ENCODE measurements at places on chromosomes 13 and 19.

DNA sequence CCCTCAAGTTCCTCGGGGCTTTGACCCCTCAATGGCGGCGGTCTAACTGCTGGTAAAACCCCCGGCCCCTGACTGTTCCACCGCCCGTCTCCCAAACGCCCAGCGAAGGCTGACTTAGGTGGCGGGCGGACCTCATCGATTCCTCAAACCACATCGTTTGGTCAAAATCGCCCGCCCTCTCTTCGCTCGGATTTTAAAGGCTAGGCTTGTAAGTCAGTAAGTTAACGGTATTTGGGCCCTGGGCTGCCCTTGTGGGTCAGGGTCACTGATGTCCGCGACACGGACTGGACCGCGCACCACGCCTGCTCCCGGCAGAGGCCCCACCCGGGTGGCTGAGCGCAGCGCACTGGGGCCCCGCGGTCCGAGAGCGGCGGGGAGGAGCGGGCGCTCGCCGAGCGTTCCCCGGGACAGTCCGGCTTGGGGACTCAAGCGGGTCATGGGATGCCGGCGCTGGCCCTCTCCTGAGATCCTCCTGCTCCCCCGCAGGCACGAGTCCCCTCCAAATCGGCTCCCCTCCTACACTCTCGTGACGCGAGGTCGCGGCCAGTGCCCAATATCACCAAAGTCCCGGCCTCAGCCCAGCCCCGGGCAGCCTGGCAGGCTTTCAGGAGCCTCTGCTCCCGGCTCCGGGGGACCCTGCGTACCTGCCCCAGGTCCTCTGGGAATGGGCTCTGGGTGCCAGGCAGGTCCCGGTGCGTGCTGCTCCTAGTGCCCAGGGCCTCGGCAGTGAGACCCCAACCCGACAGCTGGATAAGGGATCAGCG, 1.0 kb downstream of the FLT1 start:
- no peak for DNase-seq

DNA sequence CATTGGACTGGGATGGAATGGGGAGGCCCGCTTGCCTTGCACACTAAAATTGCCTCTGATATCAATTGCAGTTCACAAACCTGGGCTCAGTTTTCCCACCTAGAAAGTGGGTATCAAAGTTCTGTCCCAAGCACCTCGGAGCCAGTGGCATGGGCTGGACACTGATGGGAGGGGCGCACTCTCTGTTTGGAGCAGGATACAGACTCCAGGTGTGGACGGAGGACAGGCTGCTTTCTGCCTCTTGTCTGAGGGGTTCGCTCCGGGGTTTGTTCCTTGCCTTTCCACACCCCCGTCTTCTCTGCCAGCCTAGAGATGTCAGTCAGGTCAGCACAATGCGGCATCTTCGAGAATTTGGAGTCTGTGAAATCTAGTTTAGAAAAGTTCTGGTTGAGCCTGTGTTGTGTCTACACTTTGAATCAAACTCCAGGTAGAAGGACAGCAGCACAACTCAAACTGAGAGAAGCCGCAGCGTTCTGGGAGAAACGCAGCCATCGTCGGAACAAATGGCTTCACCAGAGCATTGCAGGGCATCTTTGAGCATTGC, 141.9 kb downstream of the TEX29 start:
- no peak for DNase-seq

GRCh38 chr13:58955546-58956385, 1208.0 kb downstream of the DIAPH3 start:
- DNase-seq, result no peak

DNA sequence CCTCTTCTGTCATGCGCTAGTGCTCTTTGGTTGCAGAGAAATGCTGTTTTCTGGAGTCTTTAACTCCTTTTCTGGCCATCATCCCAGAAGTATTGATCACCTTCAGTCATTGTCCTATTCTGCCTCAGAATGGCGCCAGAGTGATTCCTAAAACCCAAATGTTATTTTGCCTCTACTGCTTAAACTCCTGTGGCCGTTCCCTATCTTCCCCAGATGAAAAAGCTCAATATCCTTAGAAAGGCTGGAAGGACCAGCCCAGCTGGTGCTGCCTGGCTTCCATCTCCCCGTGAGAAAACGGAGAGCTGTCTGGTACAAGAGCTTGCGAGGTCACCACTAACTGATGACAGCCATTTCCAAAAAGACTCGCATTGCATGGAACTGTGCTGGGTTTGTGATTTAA, 179.1 kb downstream of the RBM26 start:
- DNase-seq, result no peak

DNA sequence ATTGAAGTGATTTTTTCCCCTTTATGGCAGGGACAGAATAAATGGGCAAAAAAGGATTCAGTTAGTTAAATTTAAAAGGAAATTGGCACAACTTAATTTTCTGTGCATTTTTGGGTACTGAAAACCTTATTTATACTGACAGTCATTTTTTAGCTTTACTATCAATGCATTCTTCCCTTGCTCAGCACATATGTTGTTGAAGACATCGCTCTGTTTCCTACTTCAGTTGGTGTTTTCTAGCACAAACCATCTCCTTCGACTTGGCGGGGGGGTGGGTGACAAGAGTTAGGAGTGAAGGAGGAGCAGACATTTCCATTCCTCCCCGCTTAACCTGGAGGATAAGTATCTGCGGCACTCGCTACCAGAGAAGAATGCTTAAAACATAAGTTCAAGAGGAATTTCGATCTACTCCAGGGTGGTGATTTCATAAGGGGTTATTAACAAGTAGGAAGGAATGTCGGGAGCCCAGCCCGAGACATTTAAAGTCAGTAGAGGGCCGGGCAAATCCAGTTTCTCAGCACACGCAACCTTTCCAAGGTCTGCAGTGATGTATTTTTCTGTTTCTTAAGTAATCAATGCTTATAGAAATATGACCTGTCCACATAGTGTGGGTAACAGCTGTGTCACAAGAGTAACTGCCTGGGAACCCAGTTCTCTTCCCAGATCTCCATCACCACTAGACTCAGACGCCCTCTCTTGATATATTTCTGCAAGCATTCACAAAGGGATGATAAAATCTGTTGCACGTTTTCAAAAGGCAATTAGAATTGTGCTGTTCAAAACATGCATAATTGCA, 525.8 kb downstream of the MYO16 start:
- no peak for DNase-seq

DNA sequence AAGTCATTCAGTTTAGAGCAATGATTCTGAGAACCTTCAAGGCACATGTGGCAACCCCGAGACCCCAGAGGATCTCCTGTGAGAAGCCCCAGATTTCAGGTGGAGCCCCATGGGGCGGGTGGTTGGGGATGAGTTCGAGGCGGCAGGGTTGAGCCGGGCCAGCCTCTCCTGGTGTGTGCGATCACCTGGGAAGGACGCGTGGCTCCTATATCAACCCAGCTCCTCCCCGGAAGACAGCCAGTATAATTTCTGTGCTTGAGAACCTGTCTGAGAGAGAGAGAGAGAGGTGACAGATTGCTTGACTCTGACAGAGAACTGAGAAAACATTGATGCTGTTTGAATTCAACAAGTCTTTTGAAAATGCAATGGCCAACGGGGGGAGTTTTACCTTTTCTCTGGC, 89.0 kb downstream of the TEX29 start:
- no peak for DNase-seq

DNA sequence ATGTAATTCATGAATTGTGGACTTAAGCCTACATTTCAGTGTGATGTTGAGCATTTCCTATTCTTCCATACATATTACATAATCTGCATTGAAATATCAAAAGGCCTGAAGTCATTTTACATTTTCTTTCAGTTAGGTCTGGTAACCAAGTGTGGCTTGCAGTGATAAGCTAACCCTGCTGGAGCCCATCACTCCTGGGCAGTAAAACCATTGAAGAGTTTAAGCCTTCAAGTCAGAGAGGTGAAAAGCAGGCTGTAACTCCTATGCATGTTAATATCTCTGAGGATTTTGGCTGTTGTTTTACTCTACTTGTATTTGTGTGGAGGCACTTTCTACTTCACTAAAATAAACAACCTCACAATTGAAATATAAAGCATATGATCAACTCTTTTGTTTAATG, 248.8 kb downstream of the SLITRK5 start:
- DNase-seq, result no peak

DNA sequence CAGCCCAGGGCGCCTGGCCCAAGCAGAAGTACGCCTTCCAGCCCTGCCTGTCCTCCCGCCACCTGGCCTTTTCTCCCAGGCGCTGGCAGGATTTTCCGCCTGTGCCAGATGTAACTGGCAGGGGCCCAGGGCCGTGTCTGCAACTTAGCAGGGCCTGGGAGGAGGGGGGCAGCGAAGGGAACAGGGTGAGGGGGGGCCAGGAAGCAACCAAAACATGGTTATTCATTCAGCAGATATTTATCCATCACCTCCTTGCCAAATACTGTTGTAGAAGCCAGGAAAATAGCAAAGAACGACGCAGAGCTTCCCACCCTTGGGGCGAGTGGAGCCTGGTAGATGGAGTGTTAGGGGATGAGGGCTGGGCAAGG, 5.6 kb downstream of the TLE6 start:
- DNase-seq, result no peak

DNA sequence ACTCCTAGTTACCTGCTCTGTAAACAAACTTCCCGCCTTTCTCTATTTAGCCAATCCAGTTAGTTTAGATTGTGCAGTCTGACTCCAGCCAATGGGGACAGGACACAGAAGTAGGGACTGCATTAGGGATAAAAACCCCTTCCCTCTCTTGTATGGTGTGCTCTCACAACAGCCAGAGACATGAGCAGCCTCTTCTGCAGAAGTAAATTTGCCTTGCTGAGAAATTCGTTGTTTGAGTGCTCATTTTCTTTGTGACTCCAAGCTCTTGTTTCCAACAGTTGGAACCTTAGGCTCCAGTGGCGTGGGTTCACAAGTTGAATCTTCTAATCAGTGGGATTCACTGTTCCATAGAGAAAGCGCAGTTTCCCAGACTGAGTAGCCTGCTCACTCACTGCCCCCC, 66.1 kb downstream of the ZNF93 start:
- DNase-seq, result no peak

DNA sequence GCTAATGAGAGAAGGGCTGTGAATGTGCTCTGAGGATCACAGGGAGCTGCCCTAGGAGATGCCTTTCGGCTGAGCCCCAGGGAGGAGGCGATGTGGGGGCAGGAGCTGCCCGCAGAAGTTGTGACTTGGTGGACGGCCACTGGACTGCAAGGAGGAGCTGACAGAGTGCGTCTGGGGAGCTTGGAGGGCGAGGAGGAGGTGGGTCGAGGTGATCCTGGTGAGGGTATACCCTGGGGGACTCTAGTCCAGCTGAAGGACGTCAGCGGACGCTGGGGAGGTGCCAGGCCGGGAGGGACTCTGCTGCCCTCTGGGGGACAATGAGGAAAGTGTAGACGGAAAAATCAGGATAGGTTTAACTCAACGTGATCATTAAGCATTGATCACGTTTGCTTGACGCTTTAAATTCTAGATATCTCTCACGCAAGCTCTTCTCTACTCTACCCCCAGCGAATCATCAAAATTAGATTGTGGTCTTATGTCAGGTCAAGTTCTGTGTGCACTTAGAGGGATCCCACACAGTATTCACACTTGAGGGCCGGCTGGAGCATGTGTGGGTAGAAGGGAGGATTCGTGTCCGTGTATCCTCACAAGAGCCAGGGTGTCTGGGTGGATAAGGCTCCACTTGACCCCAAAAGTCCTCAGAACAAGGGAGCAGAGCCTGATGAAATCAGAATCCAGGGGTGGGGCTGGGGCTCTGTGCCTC, 3.3 kb upstream of the CEACAM7 start:
- no peak for DNase-seq

- peak; percentile 24 for DNase-seq
Measured at GRCh38 chr19:18865973-18866799, 29.8 kb downstream of the CERS1 start.

DNA sequence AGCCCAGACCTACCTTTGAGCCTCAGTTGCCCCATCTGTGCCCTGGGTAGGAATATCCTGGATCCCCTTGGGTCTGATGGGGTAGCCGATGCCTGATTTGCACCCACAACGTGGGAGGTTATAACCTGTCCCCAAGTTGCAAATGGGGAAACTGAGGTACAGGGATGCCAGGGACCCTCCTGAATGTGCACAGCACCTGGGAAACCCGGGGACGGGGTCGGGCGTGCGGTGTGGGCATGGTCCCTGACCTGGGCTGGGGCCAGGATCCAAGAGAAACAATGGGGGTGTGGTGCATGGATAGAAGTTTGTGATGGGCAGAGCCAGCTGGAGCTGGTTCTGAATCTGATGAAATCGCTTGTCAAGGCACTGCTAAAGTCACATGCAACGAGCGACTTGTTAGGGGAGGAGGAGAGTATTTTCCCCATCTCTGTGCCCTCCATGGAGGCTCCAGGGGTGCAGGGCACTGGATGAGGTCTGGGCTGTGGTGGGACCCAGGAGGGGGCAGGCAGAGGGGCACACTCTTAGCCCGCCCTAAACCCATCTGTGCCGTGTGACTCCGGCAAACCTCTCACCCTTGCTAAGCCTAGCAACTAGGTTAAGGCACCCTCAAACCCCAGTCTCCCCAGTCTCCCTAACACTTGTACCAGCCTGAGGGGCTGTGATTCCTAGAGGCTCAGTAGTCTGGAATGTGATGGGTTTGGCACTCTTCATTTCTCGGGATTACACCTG, 749 bp downstream of the GDF15 start:
- DNase-seq, result no peak

GRCh38 chr13:113135281-113135760, 12.7 kb downstream of the F10 start:
- DNase-seq, result no peak

GRCh38 chr13:51475727-51476501, 23.1 kb upstream of the INTS6 start:
- no peak for DNase-seq

DNA sequence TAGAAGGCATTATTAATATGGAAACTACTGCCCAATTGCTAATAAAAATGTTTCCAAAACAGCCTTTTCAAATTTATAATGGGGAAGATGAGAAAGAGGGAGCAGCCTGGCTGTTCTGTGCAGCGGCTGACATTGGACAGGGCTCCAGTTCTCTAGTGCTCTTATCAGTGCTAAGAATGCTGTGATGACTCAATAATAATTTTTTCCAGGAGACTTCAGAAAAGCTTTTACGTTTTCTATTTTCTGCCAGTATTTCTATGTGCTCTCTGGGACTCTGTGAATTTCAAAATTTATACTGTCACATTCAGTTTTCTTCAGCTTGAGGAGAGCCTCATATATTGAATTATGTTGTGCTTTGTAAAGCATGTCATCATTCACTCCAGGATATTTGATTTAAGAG, 209.6 kb downstream of the VWA8 start:
- DNase-seq, result no peak

DNA sequence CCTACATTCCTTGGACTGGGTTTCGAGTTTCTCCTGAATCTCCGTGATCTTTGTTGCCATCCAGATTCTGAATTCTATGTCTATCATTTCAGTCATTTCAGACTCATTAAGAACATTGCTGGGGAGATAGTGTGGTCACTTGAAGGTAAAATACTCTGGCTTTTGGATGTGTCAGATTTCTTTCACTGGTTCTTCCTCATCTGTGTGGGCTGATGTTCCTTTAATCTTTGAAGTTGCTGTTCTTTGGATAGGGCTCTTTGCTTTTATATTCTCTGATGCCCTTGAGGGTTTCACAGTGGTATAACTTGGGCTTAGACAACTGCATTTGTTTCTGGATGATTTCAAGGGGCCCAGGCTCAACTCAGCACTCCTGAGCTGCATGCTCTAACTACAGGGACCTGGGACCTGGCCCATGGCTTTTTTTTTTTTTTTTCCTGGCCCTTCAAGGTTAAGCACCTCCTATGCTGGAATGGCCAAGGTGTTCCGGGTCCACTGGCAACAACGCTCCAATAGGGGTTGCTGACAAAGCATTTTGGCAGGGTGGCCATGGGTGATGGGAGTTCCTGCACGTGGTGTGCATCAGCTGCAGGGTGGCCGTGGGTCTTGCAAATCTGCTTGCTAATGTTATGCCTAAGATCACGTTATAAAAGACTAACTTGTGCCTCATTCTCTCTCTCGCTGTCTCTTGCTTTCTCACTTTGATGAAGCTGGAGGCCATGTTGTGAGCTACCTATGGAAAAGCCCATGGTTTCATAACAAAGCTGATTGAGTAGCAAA, 5.9 kb upstream of the SIGLEC7 start:
- DNase-seq, result no peak
